Activated CD4-positive, alpha-beta T cell treated with anti-CD3 and anti-CD28 coated beads for 48 hours (primary cell): ENCODE measurements at places on chromosomes 12 and 14.

GRCh38 chr12:100058482-100059029 lies 73.8 kb upstream of the ANKS1B start:
- no peak for DNase-seq

DNA sequence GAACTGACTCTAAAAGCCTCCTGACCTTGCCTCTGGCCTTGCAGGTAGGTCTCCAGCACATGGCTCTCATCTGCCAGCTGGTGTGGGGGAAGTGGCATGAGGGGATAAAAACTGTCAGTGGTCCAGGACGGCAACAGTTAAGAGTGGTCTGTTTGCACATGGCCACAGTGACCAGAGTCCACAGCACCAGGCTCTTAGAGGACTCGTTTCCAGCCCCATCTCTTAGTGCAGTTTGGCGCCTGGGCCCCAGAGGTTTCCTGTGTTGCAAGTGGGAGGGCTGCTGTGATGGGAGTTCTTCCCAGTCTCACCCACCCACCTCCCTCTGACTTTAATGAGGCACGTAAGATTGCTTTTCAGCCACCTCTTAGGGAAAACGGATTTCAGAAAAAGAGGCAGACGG lies 37.0 kb downstream of the APPL2 start:
- no peak for DNase-seq

DNA sequence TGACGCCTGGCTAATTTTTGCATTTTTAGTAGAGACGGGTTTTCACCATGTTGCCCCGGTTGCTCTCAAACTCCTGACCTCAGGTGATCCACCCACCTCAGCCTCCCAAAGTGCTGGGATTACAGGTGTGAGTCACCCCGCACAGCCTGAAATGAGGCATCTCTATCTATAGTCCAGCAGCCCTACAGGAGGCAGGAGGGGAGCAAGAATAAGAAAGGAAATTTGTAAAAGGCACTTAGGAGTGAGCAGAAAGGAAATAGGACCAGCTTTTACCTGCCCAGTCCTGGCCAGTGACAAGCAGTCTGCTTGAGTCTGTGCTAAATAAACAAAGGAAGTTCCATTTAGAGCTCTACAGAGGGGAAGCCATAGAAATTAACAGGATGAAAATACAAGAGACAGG lies 15.0 kb upstream of the PSMA6 start:
- no peak for DNase-seq

DNA sequence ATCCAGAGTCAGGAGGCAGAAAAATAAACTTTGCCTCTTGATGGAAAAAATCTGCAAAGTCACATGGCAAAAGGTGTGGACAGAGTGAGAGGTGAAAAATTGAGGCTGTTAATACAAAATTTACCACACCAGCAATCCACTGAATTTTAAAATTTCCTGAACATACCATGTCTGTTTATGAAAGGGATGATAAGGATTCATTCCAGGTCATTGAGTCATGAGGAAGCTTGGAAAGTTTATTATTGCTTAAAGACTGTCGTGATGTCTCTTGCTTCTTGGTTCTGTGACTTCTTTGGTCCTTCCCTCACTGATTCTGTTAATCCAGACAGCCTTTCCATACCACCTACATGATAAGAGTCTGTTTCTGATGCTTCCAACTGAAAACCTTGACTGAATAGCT lies 73.2 kb downstream of the TTC6 start:
- DNase-seq: no peak

GRCh38 chr12:66678338-66679275 lies at the start of gene GRIP1:
Gene GRIP1, minus strand, starts transcription at chr12:66679076. Its CDS starts 172 bp downstream, at chr12:66678904.
- no peak for DNase-seq

DNA sequence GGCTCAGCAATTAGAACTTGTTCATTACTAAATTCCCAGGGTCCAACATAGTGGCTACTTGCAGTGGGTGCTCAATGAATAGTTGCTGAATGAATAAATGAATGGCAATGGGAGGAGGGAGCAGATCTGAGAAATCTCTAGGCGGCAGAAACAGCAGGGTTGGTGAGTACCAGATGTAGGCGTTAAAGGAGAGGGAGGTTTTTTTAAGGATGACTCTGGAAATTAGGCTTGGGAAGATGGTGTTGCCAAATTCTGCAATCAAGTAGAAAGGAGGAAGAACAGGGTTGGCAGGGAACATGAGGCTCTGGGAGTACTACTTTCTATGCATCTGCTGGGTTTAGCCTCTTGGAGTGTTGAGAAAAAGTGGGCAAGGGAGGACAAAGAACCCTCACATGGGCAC lies 207.1 kb downstream of the APAF1 start:
- DNase-seq: no peak

DNA sequence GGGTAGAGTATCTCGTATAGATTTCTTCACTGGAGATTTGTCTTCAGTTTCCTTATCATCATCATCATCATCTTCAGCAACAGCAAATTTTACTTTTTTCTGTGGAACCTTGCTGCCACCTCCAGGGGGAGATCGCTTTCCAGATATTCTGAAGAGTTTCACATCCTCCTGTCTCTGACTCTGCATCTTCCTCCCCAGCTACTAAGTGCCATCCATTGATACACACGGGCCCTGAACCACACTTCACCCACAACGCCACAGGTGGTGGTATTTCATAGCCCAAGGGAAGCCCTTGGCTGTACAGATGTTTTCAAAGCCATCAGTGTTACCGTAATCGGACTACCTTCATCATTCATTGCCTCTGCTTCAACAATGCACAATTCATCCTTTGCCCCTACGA lies 82.2 kb downstream of the PPP2R5C start:
- peak; percentile 69 for DNase-seq

DNA sequence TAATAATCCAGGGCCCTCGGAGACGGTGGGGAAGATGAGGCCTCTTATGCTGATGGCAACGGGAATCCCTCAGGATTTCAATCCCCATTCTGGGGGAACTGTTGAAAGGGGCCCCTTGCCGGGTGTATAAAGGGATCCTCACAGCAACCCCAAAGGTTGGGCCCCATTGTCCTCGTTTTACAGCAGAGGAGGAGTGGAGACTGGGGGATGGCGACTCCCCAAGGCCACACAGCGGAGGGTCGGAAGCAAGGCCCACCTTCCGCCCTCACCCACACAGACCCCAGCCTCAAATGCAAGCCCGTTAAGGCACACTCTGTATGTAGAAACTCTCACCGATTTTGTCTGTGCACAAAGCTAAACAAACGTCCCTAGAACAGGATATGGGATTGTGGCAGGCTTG lies 327.9 kb upstream of the DIO3 start:
- no peak for DNase-seq
